Fibroblast of upper back skin (primary cell): ENCODE measurements at places on chromosomes 6 and 20.
A peak's percentile ranks its signal among the peaks of the same experiment; 100 is the strongest.

GRCh38 chr6:231779-232178 lies 60.5 kb upstream of the DUSP22 start:
- DNase-seq: no peak

DNA sequence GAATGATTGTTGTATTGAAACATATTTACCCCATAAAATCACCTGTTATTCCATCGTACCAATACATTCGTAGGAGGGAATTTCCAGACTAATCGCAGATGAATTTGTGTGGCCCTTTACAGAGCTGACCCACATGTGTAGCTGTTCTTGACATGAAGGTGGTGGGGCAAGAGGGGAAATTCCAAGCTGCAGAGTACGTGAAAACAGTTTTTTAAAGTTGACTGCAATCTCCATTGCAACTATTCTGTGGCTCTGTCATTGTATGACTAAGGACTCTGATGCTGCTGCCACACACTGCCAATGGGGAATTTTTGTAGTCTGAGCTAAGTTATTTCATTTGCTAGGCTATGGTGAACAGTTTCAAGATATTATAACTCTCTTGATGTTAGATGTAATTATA lies 46.4 kb upstream of the ADTRP start:
- peak; percentile 31 for DNase-seq

DNA sequence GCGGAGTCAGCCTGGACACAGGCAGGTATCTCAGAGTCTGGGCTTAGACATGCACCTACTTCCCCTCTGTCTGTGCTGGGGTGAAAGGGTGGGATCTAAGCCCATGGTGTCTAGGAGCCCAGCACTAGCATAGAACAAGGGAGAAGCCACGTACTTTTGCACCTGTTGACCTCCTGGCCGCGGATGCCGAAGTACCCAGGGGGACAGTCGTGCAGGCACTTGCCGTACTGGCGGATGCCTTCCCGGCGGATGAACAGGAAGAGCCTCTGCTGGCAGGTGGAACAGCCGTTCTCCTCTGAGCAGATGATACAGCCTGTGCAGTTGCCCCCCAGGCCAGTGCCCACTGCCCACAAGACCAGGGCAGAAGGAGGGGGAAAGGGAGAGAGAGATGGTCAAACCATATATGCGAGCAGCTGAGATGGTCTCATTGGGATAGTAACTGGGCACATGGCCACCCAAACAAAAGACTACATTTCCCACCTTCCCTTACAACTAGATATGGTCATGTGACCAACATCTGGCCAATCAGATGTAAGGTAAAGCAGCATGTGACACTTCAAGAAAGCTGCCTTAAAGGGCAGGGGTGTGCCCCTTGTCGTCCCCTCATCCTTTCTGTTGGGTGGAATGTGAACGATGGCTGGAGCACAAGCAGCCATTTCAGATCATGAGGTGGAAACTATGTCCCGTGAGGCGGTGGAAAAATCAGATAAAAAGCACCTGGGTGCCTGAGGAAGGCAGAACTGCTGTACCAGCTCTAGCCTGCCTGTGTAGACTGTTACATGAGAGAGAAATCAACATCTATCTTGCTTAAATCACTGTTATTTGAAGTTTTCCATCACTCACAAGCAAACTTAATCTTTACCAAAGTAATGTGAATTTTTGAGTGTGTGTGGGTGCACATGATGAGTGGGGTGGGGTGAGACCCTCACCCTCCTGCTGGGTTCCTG lies 34.0 kb downstream of the RSPO4 start:
- DNase-seq: peak; percentile 6

DNA sequence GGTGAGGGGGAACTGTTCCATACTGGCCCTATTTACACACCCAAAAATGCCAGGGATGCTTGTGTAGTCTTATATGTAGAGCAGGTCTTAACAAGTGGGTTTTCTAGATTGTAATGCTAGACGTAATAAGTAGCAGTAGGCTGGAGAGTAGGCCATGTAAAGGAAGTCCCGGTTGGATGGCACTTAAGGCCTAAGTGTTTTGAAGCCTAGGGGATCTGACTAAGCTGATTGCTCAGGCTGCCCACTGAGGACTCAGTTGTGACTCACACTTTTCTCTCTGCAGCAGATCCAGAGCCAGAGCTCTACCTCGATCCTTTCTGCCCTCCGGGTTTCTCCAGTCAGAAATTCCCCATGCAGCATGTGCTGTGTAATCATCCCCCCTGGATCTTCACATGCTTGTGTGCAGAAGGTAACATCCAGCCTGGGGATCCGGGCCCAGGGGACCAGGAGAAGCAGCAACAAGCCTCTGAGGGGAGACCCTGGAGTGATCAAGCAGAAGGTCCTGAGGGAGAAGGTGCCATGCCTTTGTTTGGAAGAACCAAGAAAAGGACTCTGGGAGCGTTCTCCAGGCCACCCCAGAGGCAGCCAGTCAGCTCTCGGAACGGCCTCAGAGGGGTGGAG lies 26.6 kb downstream of the ZNF133 start:
- DNase-seq: peak; percentile 28

- DNase-seq: peak; percentile 33
Measured at GRCh38 chr6:116779573-116780164, 14.2 kb upstream of the FAM162B start.

GRCh38 chr6:142907544-142907943 lies 37.4 kb downstream of the HIVEP2 start:
- no peak for DNase-seq

- DNase-seq: no peak
Measured at GRCh38 chr6:20724443-20725190, 190.4 kb downstream of the CDKAL1 start.

DNA sequence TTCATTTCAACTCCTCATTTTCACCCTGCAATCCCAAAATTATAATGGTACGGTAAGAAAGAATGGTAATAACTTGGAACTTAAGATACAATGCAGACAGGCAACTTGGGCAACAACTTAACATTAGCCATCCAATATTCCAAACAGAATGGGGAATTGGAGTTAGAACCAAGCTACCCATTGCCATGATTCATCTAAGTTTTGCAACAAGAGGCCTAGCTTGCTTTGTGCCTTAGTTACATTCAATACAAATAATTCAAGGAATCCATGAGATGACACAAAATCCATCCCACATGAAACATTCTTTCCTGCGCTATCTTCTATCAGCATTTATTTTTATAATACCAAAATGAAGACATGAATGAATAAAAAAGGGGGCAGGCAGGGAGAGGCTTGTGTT lies 28.4 kb downstream of the DCDC2 start:
- DNase-seq: no peak
